ENCODE measurements at places on chromosomes 11 and 22.

GRCh38 chr11:120182790-120183491, 27.9 kb upstream of the OAF start:
- no peak for DNase-seq

DNA sequence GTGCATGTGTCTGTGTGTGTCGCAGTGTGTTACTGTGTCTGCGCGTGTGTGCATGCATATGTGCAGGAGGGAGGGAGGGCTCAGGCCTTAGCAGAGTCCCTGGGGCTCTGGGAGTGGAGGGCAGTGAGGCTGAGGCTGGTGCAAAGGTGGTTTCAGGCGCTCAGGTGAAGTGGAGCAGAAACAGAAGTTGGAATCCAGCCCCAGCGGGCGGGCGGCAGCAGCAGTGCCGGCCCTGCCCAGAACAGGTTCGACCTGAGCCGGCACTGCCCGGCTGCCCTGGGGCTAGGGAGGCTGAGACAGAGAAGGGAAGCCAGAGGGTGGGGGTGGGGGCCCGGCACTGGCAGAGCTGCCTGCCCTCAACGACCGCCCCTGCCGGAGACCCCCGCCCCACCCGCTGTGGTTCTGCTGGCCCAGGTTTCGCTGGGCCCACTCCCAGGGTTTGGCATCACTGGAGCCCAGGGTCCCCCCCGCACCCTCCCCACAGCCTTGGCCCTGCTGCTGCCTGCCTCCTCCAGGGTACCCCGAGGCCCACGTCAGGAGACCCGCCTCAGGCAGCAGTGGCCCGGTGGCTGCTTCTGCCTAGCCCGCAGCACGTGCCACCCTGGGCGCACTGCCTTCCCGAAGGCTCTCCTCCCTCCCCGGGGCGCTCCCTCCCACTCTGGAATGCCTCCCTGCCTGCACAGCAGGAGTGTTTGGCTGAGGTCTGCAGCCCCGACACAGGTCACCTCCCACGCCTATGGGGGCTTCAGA, 13.3 kb downstream of the ASCL2 start:
- no peak for DNase-seq

- no peak for DNase-seq
These were observed 51.6 kb upstream of the GDPD4 start for GRCh38 chr11:77353131-77353530.

DNA sequence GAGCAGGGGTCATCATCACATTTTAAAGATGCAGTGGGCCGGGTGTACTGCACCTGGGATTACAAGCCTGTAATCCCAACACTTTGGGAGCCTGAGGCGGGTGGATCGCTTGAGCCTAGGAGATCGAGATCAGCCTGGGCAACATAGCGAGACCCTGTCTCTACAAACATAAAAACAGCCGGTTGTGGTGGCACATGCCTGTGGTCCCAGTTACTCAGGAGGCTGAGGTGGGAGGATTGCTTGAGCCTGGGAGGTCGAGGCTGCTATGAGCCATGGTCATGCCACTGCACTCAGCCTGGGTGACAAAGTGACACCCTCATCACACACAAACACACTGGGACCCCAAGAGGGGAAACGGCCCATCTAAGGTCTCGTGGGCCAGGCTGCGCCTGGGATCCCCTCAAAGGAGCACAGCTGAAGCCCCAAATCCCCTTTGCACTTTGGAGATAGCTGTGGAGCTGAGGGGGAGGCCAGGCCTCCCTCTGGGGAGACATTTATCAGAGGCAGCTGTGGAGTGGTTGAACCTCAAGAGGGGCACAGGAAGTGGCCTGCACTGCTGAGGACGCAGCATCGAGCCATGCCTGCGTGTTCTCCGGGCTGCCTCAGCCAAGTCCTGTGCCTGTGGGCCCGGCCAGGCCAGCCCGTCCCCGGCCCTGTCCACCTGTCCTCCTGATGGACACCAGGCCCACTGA, 27.5 kb downstream of the OSBPL5 start:
- DNase-seq: no peak

- DNase-seq: no peak
These were observed 60.8 kb downstream of the SOX6 start for GRCh38 chr11:16295592-16295991.

DNA sequence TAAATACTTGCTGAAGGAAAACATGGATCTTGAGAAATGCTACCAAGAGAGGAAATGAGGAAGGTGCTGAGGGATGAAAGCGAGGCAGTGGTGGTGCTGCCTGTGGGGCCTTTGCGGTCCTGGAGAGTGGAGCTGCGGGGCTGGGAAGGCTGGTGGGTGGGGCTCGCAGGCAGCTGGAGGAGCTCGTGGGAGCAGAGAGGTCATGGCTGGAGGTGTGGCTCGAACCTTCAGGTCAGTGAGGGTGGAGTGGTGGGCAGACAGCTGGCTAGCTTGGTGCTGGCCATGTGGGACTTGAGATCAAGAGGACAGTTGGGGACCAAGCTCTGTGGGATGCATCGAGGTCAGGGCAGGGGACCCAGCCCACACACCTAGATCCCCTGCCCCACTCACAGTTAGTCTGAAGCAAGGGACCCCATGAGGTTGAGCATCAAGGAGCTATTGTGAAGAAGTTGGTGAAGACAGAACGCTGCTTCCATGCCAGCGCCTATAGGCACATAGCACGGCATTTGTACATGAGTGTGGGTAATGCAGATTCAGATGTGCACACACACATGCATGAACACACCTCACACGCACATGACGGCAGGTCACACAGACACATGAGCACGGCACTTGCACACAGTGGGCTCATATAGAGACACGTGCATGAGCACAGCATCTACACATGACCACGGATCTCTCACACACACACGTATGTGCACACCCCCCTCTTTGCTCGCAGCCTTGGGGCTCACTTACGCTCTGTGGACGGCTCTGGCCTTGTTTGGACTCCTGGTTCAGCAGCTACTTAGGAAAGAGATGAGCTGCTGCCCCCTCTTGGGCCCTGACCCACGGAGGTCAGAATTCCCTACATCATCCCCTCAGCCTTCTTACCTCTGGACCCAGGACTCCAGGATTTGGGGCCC, 30.4 kb downstream of the SHANK3 start:
- no peak for DNase-seq

DNA sequence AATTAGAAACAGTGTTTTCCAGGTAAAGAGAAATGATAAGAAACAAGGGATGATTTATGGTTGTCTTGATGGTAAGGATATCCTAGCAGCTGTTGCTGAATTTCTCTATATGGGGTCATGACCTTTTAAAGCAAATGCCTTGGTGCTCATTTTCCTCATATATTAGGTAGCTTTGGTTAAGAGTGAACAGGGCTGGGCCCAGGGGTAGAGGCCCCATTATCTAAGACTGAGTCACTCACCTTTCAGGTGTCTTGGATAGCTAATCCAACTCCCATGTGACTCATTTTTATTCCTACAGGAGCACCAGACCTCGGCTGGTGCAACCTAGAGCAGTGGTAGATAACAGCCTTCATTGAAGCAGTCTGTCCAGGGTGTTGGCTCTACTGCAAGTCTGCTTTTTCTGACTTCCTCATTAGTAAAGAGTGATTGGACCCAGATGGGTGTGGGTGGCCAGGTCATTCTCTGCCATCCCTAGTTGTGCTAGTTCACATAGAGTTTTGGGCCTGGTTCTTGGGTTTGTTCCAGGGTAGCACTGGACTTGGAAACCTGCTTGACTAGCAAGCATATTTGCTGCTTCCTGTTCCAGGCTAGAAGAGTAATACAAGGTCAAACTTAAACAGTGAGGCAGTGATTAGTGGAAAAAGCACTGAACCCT, 37.4 kb downstream of the CTNND1 start:
- peak; percentile 23 for DNase-seq

GRCh38 chr11:93577286-93577685, 34.1 kb upstream of the SMCO4 start:
- peak; percentile 74 for DNase-seq

DNA sequence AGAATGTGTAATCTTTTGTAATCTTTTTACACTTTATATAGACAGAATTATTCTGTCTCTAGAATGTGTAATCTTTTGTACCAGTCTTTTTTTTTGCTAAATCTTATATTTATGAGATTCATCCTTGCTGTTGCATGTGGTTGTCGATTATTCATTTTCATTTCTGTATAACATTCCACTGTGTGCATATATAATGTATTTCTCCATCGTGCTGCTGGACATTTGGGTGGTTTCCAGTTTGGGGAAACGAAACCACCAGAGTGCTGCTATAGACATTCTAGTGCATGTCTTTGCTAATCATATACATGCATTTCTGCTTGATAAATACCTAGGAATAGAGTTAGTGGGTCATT, 146.5 kb downstream of the GRIK4 start:
- no peak for DNase-seq

- peak; percentile 95 for DNase-seq
These were observed at the start of the genes CYB561A3 and TMEM138 for GRCh38 chr11:61361741-61362541. Gene CYB561A3, minus strand, starts transcription at chr11:61361882. Its CDS starts 5,169 bp downstream, at chr11:61356713. Gene TMEM138, plus strand, starts transcription at chr11:61362374. Its CDS starts 2,017 bp downstream, at chr11:61364391.

DNA sequence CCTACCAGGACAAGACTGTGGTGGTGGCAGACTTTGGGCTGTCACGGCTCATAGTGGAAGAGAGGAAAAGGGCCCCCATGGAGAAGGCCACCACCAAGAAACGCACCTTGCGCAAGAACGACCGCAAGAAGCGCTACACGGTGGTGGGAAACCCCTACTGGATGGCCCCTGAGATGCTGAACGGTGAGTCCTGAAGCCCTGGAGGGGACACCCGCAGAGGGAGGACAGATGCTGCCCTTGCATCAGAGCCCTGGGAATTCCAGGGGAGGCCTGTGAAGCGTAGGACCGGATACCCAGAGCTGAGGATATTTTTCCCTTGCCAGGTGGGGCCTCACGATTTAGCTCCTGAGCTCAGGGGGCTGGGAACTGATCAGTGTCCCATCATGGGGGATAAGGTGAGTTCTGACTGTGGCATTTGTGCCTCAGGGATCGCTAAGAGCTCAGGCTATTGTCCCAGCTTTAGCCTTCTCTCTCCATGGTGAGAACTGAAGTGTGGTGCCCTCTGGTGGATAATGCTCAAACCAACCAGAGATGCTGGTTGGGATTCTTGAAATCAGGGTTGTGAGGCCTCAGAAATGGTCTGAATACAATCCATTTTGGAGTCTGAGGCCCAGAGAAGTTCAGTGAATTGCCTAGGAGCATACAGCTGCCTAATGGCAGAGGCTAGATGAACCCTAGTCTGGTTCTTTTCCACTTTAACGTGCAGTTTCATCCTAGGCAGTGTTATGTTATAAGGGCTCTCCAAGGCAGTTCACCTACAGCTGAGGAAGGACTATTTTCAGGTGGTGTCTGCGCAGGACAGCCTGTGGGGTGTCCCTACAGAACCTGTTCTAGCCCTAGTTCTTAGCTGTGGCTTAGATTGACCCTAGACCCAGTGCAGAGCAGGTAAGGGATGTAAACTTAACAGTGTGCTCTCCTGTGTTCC, 19.5 kb downstream of the PIK3IP1 start:
- DNase-seq: peak; percentile 57

DNA sequence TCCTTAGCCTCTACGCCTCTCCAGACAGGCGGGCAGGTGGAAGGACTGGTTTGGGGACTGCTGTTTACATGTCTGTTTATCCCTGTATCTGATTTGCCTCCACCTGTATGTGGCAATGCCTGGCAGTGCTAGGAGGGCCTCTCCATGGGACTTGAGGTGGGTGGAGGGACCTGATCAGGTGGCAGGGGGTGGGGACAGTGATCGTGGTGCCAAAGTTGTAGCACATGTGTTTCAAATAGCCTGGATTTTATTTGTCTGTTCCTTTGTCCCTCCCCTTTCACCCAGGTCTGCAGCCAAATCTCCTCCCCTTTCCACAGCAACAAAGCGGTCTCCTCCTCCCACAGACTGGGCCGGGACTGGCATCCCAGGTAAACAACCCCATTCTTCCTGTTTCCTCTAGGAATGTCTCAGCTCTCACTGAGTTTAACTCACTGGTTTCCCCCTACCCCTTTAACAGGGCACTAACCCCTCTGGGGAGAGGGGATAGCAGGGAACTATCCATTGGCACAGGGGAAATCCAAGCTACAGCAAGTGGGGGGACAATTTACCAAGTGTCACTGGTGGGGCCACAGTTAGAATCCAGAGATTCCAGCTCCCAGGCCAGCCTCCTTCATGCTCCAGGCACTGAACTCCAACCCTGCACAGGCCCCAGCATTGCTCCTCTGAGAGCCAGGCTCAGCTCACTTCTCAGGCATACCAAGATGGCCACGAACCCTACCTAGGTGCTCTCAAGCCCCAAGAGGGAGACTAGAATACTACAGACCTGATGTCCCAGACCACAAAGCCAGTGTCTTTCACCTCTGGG, 22.9 kb upstream of the TLCD5 start:
- DNase-seq: no peak

DNA sequence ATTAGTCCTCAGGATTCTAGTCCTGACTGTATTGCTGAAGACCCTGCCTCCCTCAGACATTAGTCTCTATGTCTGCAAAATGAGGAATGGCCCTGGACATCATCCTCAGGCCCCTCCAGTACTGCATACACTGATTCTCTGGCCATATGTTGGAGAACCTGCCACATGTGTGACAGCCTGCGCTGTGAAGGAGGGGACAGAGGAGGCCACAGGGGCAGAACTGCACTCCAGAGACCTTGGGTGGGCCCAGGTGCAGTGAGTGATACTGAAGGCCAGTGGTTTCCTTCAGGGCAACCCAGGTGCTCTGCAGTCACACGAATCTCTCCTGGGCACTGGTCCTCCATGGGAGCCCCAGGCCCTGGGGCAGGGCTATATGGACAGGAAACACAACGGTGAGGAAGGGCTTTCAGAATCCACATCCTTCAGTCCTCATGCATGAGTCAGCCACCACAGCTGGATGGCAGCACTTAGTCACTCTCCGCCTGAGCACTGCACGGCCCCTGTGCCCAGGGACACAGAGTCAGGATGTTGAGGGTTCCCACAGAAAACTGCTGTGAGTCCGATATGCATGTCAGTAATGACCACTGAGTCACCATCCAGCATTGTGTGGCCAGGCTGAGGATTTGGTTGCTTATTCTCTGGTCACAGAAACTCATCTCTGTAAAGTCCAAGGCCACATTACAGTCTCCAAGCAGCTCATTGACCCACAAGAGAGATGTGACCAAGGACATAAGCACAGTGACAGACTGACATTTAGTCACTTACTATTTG, 39.7 kb downstream of the ME3 start:
- DNase-seq: peak; percentile 97

DNA sequence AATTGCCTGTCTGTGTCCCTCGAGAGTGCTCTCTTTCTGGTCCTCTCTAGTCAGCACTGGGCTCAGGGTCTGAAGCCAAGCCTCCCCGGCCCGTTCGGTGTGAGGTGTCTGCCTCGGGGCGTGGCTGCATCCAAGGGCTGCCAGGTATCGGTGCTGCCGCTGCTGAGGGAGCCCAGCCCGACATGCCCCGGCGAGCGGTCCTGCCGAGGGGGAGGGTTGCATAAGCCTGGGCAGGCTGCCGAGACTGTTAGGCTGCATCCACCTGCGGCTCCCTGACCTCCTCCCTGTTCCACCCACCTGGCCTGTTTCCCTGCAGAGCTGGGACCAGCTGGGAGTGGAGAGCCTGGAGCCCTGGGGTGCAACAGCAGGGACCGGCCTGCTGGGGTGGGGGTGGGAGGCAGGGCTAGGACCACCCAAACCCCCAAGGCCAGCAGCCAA, 6.3 kb downstream of the OVOL1 start:
- DNase-seq: no peak

GRCh38 chr11:107669191-107669740, 42.6 kb downstream of the SLN start:
- peak; percentile 32 for DNase-seq

GRCh38 chr22:38298312-38299005, 18.8 kb downstream of the CSNK1E start:
- DNase-seq: peak; percentile 99

Data from astrocyte of the spinal cord (primary cell).